ENCODE measurements at places on chromosomes 6 and 20.

DNA sequence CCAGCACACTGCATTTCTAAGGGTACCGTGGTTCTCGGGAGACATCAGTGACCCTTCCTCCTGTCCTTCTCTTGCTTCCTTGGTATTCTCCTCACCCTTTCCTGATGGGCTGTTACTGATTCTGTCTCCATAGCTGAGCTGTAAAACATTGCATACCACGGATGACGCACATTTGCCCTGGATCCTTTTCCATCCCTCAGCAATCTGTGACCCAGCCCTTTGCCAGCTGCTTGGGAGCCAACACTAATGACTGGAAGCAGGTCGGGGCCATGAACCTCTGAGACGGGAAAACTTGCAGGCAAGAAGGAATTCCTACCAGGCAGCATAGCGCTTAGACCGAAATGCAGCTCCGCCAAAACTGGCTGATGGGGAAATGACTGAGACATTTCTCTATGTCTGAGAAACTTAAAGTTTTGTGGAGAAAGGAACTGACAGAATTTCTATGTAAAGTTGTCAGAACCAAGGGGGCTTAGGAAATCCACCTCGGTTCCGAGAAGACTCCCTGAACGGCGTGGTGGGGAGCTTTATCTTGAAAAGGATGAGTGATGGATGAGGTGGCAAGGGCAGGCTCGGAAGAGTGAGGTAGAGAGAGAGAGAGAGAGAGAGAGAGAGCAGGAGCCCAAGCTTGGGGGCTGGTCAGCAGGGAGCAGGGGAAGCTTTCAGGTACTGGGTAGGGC is 19.2 kb downstream of the TUBB2B start:
- no peak for DNase-seq

GRCh38 chr6:133623065-133623464 is 265.8 kb upstream of the TCF21 start:
- DNase-seq = no peak

DNA sequence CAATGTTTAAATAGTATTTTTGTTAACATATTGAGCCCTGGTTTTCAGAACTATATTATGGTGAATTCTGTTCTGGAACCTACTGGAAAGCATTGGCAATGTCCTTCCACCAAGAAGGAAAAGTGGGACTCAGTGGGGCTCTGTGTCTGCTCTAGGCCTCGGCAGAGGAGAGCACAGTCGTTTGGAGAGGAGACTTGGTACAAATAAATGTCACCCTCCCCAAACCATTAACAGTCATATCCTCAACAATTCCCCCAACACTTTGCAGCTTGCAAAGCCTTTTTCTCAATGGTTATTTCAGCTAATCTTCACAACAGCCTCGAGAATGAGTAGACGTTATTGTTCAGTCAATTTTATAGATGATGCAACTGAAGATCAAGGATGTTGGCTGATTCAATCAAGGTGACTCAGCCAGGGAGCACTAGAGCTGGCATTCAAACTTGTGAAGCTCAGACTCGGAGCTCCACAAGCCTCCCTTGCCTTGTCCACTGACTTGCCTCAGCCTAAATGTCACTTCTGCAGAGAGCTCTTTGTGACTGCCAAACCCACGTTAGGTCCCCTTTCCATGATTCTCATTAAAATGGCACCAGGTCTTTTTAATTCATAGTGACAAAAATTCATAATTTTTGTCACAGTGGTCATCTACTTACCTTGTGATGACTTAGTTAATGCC is 60.6 kb downstream of the TOX2 start:
- DNase-seq = no peak

DNA sequence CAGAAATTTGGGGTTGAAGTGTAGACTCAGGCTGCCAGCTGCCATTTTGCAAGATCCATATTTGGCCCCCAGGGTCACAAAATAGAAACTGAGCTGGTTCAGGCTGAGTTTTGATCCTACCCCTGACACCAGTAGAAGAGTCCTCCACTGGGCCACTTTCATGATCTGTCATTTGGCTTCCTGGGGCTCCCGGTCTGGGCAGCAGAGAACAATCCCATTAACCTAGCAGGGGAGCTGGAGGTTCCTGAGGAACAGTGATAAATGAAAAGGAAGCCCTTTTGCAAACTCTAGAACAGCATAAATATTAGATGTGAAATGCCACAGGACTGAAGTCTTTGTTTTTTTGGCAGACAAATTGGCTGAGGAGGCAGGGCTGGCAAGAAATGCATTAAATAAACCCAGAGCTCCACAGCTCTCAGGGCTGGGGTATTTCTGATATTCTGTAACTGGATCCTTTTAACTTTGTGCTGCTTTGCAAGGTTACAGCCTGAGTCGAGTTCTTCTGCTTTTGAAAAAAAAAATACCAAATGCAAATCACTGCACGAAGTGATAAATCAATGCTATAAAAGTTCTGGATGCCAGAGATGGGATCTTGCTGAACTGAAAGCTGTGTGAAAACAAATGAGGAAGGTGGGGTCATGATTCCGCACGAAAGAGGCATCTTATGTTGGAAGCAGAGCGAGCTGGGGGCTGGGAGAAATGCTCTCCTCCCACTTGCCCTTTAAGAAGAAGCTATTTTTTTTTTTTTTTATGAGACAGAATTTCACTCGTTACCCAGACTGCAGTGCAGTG is 64.4 kb downstream of the SULF2 start:
- DNase-seq = no peak

DNA sequence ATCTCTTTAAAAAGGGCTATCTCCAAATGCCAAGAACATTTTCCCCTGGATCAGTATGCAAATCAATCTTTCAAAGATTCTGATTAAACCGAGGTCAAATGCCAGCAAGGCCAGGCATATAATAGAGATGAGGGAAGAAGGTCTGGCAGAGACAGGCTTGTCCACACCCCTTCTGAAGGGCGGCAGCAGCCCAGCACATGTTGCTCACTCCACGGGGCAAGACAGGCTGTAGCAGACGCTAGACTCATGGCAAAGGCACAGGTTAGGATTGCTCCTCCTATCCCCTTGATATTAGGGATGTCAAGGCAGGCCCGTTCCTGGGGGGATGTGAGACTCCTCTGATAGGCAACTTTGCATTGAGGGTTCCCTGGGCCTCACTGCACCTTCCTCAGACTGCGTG is 104.7 kb upstream of the RIN2 start:
- no peak for DNase-seq

DNA sequence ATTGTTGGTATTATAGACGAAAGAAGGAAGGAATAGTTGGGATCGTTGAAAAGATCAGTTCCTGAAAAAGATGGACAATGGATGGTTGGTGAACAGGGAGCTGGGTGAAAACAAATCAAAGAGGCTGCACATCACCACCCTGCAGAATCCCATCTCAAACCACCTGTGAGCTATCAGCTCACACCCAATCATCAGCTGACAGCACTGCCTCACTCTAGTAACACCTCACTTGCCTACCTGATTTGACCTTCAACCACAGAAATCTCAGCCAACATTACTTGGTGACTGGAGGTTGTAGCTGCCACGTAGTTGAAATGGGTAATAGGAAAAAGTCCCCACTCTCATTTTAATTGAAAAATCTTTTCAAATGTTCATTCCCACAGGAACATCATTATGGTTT is 101.8 kb upstream of the DST start:
- no peak for DNase-seq

DNA sequence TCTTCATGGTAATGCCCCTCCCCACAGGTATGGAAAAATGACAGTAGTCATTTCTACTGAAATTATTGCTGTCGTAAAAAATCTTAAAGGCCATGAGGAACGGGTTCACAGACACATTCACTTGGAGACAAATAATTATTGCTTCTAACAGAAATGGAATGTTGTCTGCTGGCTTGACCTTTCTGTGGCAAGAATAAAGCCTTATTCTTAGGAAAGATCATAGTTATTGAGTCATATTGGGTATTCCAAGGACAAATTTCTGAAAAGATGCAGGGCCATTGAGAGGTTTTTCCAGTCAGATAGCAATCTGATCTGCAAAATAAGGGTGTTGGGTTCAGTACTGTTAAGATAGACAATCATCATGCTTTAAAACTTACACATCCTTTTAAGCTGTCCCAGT is 29.2 kb downstream of the AKAP7 start:
- DNase-seq = no peak

DNA sequence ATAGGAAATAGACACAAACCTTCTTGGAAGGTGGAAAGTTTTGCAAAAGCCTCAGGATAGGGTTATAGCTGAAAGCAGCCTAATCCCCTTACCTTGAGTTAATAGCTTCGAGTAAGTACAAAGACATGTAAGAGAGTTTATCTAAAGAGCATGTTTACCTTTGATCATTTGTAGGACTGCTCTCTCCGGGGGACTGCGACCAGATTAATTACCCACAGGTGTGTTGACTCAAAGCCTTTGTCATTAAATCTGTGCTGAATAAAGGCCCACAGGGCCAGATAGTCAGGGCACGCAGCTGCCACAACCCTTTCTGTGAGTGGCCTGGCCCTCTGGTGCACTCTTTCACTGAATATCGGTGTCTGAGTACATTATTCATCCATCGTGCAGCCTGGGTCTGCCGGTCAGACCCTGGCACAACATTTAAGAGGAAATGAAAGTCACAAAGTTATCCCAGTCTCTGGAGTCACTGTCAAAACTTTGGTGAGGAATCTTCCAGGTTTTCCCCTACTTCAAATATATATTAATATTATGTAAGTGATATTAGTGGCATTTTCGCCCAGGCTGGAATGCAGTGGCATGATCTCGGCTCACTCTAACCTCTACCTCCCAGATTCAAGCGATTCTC is 5.4 kb upstream of the MICA start:
- no peak for DNase-seq

DNA sequence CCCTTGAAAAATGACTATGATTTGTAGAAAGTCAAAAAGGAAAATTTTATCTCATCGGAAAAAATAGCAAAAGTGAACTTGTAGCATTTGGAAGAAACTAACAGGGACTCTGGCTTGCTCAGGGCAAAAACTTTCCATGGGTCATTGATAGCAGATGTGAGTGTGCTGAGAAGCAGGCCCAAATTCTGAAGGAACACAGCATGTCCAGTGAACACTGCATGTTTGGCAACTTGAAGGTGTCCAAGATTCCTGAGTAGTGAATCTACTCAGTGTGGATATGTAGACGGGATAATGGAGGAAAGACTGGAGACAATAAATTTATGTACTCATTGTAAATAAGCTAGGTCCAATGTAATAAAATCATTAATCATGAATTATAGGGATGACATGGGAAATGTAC is 8.2 kb downstream of the SLC17A2 start:
- no peak for DNase-seq

DNA sequence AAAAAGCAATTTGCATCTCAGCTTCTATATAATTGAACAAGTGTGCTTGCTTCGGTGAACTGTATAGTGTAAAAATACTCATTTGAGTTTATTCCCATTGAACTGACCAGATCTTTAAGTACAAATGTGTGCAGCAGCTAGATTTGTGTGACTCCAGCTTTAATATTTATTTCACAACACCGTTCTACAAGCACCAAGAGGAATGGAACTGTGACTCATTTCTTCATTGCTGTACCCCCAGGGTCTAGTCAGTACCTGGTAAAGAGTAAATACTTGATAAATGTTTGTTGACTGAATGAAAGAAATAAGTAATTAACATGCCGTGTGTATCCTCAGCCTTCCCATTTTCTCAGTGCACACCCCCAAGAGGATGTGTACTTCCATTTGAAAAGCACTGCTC is 464.8 kb downstream of the CBLN4 start:
- DNase-seq = no peak

DNA sequence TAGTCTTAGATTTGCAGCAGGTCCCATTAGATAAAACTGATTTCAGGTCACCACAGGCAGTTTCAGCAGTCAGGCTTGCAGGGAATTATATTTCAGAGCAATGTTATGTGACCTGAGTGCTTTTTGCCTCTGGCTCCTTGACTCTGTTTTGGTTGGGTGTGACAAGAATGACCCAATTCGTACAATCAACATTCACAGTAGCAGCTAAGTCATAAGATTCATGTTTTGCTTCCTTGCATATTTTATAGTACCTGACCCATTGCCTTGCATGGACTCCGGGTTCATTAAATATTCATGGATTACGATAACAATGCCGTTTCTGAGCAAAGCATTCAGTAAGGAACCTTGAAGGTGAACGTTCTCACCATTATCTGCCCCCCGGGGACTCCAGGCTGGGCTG is 152.0 kb upstream of the CST7 start:
- DNase-seq = no peak
